ENCODE measurements at places on chromosomes 13 and 19.

- no peak for ATAC-seq
Observed at GRCh38 chr13:24087605-24088225, 72.8 kb upstream of the SPATA13 start.

- ATAC-seq, result no peak
Observed at GRCh38 chr19:14410091-14411051, 8.8 kb downstream of the DDX39A start.

DNA sequence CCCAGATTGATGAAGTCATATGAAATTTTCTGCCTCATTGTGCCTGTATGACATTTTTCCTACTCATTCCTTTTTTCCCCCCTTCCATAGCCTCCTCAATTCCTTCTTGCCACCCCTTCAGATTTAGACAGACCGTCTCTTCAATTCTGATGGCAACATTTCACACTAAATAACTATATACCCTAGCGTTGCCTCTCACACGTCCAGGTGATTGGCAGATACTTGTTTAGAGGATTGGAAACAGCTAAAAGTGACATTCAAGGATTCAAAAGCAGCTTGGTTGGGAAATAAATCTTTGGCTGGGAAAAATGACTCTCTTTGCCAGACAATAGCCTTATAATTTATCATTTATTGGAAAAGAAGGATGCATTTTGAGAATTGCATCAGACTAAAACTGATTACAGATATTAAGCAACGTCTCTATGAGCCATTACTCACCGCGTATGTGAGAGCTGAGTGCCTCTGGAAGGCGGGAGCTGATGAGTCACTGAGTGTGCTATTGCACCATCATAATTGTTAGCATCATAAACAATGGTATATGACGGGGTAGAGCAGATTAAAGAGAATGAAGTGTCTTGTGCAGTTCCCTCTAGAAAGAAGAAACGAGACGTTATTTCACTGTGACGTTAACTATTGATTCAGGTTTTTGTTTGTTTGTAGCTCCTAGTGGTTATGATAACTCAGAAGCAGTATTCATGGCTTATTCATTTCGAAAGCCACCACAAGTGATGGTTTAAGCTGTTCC is 61.1 kb upstream of the FAM216B start:
- ATAC-seq, result peak; percentile 99

DNA sequence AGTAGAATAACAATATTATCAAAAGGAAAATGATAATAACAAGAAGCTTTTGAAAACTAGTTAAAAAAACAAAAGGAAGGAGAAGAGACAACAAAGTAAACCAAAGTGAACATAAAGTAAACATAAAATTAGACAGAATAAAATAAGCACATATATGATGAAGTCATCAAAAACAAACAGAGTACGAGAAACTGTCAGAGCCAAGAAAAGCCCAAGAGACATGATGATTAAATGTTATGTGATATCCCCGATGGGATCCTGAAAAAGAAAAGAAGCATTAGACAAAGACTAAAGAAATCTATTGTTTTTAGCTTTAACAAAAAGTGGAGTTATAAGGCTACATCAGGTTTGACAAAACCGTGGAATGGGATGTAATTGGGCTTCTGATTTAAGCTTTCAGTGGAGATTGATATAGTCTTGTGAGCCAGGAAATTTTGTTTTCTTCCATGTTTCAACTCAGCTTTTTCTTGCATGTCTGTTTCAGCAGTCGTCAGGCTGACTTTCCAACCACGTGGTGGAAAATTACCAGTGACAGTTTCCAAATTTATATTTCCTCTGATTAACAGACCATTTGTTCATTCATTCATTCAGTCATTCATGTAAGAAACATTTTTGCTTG is 64.9 kb downstream of the KL start:
- no peak for ATAC-seq

GRCh38 chr13:38735665-38736440 is 49.0 kb downstream of the FREM2 start:
- ATAC-seq, result no peak

- peak; percentile 49 for ATAC-seq
Observed at GRCh38 chr19:7658219-7658686, 10.6 kb upstream of the RETN start.

DNA sequence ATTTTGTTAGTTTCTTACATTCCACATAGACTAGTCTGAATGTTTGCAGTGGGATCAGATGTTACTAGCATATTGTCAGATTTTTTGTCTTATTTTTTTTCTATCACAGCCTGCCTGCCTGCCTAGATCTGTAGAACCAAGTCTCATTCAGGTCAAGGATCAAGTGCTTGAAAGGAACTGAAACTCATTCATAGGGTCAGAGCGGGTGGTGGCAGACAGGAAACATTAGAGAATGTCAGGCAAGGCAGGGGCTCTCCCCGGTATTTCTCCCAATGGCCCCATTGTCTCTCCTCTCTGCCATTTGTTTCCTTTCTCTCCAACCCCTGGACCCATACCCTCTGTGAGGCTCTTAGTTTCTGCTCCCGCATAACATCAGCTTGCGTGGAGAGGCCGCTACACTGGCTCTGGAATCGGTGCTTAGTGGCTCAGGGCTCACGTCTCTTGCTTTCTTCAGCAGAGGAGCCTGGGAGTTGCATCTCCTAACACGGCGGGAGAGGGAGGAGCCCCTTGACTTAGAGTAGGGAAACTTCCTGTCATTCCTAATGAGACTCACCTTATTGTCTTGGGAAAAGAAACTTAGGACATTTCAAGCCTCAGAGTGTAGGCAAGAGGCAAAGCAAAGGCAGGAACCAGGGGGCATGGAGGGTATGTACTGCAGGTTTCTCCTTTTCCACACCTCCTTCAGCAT is 35.6 kb upstream of the SPATA13 start:
- ATAC-seq, result no peak

DNA sequence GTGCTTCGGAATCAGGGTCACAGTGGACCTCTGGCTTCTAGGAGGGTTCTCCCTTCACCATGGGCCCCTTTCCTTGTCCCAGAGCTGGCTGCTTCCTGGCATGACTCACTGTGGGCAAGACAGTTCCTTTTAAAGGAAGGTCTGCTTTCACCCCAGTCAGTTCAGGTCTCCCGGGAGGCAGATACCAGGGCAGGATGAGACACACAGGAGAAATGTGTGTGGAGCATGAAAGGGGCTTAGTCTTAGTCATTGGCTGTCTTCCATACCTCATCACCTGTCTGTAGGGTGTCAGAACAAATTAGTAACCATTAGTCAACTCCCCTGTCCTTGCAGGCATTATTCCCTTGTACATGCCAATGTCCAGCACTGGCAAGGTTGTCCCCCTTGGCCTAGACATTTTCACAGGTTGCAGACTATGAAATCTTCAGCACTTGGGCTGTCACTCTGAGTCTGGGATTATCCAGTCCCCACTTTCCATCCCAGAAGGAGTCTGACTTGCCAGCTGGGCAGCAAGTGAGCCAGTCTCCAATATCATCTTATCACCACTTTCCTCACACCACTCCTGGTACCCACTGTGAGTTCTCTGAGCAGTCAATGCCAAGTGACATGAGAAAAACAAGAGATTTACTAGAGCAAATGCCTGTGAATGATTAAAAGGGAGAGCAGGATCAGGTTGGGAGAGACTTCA is 76.8 kb upstream of the MEDAG start:
- peak; percentile 82 for ATAC-seq

DNA sequence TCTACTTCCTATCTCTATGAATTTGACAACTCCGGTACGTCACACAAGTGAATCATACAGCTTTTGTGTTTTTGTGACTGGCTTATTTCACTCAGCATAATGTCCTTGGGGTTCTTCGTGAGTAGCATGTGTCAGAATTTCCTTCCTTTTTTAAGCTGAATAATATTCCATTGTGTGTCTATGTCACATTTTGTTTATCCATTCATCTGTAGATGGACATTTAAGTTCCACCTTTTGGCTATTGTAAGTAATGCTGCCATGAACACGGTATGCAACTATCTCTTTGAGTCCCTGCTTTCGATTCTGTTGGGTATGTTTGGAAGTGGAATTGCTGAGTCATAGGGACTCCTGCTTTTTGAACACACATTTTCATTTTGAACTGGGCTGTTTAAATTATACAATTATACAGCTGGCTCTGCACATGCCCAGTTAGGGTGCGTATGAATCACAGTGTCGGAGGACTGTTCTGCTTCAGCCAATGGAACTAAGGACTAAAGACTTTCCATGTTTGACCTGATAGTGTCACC is 43.0 kb upstream of the C13orf42 start:
- ATAC-seq, result no peak

GRCh38 chr19:21491146-21491545 is 14.3 kb upstream of the ZNF429 start:
- ATAC-seq, result no peak

GRCh38 chr13:98629055-98629454 is 52.1 kb upstream of the STK24 start:
- ATAC-seq, result no peak

DNA sequence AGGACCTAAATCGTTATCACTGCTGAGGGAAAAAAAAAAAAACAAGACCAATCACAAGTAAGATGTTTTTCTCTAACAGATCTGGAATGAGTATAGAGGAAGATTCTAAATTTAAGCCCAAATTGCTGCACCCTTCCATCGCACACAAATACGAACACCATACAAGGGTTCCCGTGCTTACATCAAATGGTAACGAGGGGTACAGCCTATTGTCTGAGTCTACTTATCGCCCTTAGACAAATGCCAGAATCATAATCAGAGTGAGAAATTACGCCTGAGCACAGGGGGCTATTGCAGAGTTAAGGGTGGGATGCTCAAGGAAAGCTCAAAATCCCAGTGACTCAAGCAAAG is 603 bp downstream of the ZC3H13 start:
- peak; percentile 39 for ATAC-seq

DNA sequence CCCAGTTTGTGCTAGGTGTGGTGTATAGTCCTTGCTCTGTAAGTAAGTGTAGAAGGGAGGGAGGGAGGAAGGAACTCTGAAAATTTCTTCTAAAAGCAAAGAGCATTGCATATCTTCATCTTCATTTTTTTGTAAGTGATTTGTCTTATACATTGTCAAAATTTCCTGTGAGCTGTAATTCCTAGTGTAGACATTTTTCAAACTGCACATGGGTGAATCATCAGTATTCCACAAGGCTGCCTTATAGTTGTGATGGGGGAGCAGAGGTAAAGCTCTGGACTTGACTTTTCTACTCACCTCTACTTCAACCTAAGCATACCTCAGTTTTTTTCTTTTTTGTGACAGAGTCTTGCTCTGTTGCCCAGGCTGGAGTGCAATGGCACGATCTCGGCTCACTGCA is 86.9 kb downstream of the CDK8 start:
- ATAC-seq, result peak; percentile 56

GRCh38 chr13:113973218-113974164 is at the start of gene C13orf46:
Gene C13orf46, minus strand, starts transcription at chr13:113974076. Its CDS starts 79 bp downstream, at chr13:113973997.
- ATAC-seq, result no peak
